D341Med (cell line): ENCODE measurements at places on chromosomes 6 and 20.

- DNase-seq = no peak
Measured at GRCh38 chr6:151067684-151068596, 171.8 kb upstream of the AKAP12 start.

DNA sequence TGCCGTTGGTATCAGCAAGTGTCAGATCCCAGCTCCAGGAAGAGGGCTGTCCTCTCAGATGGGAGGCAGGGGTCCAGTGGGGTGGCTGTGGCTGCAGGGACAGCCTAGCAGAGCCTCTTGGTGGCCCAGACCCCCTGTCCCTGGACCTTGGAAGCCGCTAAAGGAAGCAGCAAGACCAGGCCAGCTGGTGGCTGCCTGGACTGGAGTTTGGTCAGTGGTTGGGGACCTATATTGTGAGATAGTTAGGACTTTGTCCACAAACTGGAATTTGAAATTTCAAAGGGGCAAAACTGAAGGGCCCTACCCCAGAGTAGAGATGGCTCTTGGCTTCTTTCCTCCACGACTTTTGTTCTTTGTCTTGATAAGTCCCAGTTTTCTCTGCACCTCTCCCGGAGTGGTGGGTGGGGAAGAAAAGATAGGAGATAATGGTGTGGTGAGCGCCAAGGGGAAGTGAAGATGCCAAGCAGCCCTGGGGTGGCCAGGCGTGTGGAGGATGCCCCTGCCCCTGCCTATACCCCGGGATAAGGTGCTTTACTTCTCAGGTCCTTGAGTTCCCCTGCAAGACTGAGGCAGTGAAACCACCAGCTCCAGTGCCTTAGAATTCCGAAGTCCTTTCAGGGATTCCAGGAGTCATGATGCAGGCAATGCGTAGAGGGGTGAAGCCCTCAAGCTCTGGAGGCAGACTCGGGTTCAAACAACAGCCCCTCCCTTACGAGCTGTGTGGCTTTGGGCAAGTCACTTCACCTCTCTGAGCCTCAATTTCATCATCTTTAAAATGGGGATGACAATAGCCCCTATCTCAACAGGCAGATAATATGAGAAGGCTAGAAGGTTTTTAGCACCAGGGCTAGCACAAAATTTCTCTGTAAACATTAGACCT is 40.2 kb downstream of the HNF4A start:
- DNase-seq = no peak

- DNase-seq = peak; percentile 58
Measured at GRCh38 chr6:27293436-27294098, 18.5 kb downstream of the POM121L2 start.

DNA sequence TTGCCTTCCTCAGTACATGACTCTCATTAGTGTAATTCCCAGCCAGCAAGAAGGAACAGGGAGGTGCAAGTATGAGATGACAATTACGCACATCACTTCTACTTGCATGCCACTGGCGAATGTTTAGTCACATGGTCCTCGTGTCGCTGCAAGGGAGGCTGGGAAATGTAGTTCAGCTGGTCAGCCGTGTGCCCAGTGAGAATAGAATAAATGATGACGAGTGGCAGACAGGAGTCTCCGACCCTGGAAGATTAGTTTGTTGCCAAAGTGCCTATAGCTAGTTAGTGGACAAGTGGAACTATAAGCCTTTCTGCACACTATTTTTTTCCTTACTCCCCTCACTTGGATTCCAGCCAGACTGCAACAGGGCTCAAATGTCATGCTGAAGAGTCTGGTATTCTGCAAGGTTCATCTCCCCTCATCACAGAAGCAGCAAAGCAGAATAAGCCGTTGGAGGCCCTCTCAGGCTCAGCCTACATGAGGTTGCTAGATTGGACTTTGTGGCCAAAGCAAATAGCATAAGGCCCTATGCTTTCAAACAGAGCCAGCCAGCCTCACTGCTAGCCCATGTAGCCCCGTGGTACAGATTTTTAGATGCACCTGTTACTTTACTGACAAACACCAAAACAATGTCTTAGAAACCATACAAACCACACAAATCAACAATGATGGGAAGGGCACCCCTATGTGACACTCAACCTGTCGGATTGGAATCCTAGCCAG is 9.7 kb downstream of the LINC00237 start:
- no peak for DNase-seq

GRCh38 chr6:136859430-136859829 is 37.0 kb downstream of the PEX7 start:
- no peak for DNase-seq

- no peak for DNase-seq
Measured at GRCh38 chr6:136609873-136610706, 59.9 kb upstream of the MAP7 start.

- no peak for DNase-seq
Measured at GRCh38 chr6:9647599-9647998, 767.3 kb downstream of the TFAP2A start.

DNA sequence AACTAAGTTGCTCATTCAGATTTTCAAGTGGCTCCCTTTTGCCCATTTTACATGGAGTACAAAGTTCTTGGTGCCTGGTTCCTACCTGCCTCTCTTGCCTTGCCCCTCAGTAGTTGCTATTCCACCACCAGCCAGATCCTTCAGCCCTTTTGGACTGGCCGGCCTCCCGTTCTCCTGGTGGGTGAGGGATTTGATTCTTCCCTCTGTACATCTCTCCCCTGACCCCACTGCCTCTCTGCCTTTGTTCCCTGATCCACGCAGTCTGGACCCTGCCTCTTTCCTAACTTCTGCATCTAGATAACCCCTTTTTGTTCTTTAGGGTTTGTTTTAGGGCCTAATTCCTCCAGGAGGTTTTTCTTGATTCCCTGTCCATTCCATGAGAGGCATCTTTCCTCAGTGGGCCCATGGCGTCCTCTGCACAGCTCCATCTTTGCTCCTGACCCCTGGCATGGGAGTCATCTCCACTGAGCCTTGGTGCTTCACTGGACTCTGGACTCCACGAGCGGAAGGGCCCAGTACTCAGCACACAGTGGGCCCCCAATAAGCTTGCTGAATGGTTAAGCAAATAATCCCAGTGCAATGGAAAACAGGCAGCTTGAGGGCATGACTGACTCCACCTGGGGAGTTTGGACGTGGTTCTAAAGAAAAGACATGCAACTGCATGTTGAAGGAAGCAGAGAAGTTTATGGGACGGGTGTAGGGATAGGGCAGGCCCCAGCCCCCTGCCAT is 309.3 kb upstream of the SUPT3H start:
- no peak for DNase-seq

GRCh38 chr6:38350942-38351341 is 288.8 kb downstream of the BTBD9 start:
- no peak for DNase-seq

DNA sequence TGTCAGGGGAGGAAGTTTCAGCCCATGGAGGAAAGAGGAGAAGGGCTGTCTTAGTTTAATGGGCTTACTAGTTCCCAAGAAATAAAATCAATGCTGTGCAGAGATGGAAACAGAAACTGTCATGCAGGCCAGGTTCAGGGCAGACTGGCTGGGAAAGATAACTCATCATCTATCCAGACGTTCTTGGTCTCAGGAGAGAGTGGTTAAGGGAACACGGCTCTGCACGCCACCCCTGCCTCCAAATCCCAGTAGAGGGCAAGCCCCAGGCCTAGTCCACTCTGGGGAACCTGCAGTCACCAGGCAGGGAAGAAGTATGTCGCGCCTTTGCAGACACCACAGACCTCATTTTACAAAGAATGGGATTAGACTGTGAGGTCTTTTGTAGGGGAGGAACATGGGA is 12.5 kb downstream of the ALDH8A1 start:
- DNase-seq = no peak

DNA sequence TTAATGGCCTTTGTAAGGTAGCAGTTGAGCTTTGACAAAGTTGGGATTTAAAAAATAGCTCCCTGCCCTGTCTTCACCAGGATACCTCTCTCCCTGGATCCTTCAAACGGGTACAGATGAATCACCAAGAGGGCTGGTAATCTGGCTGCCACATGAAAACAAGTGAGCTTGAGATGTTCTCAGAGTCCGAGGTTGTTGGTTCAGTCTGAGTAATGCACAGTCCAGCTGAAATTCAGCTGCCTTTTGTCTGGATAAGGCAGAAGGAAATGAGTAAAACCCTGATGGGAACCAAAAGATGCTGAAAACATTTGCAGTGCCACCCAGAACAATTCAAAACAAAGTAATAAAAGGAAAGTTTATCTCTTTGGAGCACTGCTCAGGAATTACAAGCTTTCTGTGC is 86.8 kb downstream of the GJA1 start:
- DNase-seq = no peak

DNA sequence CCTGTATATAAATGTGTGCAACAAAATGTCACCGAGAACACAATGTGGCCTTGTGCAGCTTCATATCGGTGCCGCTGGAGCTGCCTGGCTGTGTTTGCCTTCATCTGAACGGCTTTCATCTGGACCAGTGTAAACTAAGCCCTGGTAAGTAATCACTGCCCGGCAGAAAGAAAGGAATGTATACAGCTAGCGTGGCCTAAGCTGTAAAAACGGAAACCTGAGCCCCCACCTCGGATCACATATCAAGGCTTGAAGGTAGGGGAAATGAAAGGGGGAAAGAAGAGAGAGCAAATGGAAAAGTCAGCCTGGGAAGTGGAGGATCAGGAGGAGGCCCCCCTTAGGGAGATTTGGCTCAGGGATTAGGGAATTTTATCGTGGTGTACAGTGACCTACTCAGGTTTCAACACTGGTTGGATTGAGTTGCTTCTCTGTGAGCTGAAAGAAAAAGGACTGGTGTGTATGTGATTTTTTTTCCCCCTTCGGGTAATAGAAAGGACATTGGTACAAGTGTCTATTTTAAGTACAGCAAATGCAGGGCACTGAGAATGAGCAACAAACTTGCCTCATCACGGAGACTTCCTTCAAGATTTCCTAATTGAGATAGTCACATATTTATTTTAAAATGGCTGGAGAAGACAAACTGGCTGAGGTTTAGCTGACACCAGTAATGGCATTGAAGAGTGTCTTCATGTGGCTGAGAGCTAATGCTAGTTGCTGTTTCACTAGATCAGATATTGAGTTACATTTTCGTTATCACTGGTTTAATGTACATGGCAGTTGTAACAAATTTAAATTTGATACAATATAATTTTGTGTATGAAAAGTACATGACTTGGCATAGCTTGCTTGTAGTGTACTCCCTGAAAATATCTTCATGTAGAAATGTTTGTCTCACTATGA is 3.5 kb downstream of the SOBP start:
- peak; percentile 48 for DNase-seq
